ENCODE measurements at places on chromosomes 2 and 18.
A peak's percentile ranks its signal among the peaks of the same experiment; 100 is the strongest.

DNA sequence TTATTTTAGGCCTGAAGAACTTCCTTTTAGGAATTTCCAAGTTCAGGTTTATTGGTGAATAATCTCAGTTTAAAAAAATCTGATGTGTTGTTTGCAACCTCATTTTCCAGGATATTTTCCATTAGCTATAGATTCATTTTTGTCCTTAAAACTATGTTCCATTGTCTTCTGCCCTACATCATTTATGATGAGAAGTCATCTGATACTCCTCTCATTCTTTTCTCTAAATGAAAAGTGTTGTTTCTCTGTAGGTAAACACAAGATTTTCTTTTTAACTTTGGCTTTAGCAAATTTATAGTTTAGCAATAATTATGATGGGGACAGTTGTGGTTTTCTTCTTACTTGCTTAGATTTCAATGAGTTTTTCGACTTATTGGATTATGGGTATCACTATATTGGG is 427.3 kb downstream of the DCDC2C start:
- no peak for DNase-seq

GRCh38 chr18:688323-688722 is 24.1 kb downstream of the ENOSF1 start:
- no peak for DNase-seq

GRCh38 chr2:141392517-141393213 is 738.2 kb downstream of the LRP1B start:
- no peak for DNase-seq

DNA sequence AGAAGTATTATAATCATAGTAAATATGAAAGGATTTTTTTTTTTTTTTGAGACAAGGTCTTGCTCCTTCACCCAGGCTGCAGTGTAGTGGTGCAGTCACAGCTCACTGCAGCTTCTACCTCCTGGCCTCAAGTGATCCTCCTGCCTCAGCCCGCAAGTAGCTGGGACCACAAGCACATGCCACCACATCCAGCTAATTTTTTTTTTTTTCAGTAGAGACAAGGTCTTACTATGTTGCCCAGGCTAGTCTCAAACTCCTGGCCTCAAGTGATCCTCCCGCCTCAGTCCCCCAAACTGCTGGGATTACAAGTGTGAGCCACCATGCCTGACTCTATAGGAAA is 301.6 kb upstream of the STON1 start:
- DNase-seq = no peak

- no peak for DNase-seq
Observed at GRCh38 chr2:21836261-21836660, 712.5 kb downstream of the TDRD15 start.

DNA sequence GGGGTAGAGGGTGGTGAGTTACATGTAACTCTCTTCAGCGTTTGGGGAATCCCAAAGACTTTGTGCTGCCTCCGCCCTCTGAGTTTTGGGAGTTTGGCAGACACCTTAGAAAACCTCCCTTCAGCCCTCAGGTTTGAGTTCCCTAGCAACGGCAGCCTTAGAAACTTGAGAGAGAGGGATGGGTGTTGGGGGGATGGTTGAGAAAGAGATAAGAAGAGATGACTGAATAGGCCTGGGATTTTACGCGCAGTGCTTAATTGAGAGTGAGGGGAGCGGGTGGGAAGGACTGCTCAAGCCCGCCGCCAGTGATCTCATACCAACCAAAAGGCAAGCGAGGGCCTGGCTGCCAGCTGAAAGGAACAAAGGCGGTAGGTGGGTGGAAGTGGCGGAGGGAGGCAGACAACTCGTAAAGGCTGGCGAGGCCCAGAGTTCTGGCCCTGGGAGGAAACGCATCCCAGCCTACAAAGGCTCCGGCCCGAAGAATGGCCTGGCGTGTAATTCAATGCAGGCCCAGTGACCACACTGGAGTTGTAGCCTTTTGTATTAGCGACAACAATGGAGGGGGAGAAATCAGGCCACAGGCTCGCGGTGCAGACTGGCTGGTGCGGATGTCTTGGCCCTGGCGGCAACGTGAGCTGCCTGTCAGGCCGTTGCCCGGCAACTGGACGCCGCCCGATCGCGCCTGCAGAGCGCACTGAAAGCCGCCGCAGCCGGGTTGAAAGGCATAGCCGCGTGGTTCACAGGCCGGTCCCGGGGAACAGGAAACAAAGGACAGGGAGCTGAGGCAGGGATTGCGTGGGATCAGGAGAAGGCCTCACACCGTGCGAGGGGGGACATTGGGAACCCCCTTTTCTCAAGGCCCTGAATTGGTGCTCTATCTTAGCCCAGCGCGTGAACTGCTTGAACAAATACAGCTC is 39.9 kb upstream of the DARS1 start:
- DNase-seq = peak; percentile 89

DNA sequence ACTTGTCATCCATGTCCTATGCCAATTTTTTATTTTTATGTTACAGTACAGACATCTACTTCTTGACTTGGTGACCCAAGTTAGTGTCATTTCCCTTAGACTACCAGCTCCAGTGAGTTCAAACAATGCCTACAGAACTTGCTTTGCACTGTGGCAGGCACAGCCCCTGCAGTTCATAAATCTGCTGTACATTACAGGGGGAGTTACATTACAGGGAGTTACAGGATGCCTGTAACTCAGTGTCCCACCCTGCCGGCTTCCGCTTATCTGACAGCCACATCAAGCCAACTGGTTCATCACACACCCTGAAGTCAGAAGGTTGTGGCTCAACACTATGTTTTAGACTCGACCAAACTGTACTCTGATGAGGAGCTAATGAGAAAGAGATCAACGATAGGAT is 7.8 kb upstream of the NPAS2 start:
- no peak for DNase-seq

GRCh38 chr2:173175222-173175621 is 99.6 kb downstream of the MAP3K20 start:
- no peak for DNase-seq

DNA sequence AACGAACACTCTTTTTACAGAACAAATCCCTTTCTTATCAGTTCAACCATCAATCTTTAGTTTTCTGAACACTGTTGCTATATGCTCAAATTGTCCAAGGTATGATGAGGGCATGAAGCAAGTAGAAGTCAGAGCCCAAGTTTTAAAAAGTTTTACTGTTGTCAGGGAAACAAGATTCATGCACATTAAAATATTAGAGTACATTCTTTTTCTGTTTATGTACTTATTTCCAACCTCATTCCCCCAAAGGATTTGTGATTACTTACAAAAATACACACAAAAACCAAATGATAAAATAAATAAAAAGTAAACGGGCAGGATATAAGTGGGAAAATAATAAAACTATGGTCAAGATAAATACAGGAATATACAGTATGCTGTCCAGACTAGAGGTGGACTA is 15.4 kb downstream of the NCKAP5 start:
- no peak for DNase-seq

- no peak for DNase-seq
Observed at GRCh38 chr2:101638181-101638711, 59.3 kb upstream of the MAP4K4 start.

DNA sequence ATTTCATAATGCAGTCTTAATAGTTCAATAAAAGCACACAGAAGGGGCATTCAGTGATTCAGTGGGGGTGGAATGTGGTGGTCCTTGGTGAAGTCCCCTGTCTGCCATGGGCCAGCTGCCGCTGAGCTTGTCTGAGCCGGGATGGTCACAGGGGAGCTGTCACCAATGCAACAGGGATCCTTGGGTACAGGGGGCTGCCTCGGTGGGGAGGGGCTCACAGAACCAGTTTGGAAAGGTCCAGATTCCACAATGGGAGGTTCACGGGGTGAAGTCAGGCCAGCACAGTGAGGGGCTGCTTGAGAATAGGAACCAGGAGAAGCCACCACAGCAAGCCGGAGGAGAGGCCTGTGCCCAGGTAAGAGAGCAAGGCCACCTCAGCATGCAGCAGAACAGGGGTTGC is 75.4 kb downstream of the GYPC start:
- no peak for DNase-seq

GRCh38 chr2:95021023-95021416 is 4.5 kb upstream of the MAL start:
- no peak for DNase-seq

- DNase-seq = no peak
Observed at GRCh38 chr2:189506514-189506976, 65.3 kb downstream of the WDR75 start.

DNA sequence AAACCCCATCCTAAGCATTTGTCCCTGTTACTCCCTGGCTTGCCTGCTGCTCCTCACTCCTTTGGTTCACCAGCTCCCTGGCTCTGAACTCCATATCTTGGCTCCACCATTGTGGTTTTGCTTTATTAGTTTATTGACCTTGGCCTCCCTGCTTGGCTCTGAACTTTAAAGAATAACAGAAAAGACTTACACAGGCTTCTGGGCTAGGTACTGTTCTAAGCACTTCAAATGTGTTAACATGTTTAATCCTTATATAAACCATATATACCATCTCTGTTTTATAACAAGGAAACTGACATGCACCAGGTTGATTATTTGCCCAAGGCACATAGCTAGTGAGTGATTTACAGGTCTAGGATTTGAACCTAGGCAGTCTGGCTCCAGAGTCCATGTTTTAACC is 149.7 kb upstream of the CAPN13 start:
- no peak for DNase-seq

DNA sequence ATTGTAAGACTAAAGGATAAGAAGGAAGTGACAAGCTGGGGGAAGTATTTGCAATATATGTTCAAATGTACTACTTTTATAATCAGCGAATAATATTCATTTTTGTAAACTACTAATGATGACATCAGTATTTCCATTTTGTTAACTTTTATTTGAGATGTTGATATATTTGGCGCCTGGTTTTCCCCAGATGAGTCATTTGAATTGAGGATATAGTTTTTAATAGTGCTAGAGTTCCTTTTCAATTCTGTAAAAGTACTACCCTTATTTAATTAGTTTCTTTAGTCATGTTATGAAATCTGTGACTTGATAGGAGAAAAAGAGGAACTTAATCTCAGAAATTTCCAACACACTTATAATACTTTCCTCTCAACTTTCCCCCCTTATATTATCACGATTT is 495.3 kb downstream of the IRS1 start:
- DNase-seq = no peak

- peak; percentile 50 for DNase-seq
Observed at GRCh38 chr18:10045296-10045891, 131.6 kb downstream of the VAPA start.

- DNase-seq = no peak
Observed at GRCh38 chr2:216735086-216735485, 39.7 kb upstream of the IGFBP5 start.

DNA sequence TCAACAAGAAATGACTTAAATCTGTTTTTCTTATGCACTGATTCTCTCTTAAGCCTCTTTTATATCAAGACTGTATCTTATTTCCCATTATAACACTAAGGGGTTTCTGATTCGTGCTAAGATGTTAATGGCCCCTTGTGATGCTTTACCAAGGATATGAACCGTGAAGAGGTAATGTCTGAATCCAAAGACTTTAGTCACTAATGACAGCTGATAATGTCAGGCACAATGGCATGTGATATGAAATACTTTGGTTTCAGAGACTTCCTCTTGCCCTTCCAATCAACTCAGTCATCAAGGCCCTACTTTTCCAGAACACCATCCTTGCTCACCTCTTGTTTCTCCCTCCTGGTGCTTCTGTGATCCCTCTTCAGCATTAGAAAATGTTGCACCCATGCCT is 262.8 kb downstream of the KCNE4 start:
- no peak for DNase-seq

DNA sequence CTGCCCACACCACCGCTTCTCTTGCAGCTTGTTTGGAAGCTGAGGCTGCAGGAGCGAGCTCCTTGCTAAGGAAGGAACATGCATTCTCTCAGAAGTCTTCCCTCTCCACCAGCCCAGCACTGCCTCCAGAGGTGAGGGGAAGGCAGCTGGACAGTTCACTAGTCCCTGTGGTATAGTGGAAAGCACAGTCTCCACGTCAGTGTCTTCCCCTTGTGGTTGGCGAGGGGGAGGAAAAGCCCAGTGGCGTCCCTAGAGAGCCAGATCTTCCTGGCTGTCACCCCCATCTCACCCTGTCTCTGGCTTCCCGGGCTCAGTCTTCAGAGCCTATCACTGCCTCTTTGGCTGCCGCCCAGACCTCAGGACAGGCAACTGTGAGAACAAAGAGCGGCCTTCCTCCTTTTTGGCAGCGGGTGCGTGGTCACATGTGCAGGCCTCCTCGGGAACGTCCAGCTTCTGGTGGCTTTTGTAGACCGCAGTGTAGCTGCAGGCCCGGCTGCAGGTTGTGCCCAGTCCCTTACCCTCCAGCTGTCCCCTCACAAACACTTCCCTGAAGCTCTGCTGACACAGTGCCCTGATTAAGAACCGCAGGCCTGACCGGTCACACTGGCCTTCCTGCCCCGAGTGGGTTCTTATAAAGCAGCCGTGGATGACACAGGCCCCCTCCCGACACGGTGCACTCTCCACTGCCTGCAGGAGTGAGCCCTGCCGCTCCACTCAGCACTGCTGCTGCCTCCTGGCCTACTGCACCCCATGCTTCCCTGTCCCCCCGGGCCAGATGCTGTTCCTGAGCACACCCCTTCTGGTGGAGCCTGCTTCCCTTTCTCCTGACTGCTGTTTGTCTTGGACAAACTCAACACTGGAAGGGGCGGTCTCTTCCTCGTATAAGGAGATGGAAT is 90.9 kb downstream of the RNF144A start:
- DNase-seq = peak; percentile 91

- no peak for DNase-seq
Observed at GRCh38 chr2:173876833-173877413, 88.2 kb downstream of the SP3 start.

- DNase-seq = peak; percentile 57
Observed at GRCh38 chr2:156589381-156590079, 153.4 kb downstream of the GPD2 start.

- no peak for DNase-seq
Observed at GRCh38 chr2:49567021-49567420, 412.7 kb upstream of the FSHR start.

- no peak for DNase-seq
Observed at GRCh38 chr2:143121957-143122356, 7.3 kb upstream of the ARHGAP15 start.
